Cardiac septum (tissue), 1 donor: ENCODE measurements at places on chromosomes 3 and 15. TPM values are rescaled to one million over a fixed set of nuclear protein-coding genes. Genes with fewer than 3 reads are reported as not detected.
A peak's percentile ranks its signal among the peaks of the same experiment; 100 is the strongest.

DNA sequence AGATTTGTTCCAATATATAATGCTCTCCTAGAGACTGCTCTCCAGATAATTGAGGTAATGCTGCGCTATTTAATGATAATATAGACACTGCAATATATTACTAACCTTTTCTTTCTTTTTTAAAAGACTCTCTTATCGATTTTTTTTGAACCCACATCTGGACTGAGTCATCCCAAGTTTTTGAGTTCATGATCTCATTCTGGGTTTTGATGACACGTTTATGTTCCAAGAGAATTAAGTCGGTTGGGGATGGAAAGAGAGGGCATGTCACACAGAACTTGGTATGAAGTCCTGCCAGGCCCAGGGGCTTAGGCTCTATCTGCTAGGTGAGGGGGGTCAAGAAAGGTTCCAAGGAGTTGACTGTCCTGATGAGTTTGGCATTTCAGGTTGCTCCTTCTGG, 431.1 kb downstream of the MFSD1 start:
- DNase-seq, result no peak

Gene LCTL
- not detected for total RNA-seq

GRCh38 chr3:107662586-107662985, 139.8 kb downstream of the BBX start:
- no peak for DNase-seq

Gene FAM174B
- total RNA-seq, result 6.5 TPM

Gene GABRA5
- total RNA-seq, result not detected

DNA sequence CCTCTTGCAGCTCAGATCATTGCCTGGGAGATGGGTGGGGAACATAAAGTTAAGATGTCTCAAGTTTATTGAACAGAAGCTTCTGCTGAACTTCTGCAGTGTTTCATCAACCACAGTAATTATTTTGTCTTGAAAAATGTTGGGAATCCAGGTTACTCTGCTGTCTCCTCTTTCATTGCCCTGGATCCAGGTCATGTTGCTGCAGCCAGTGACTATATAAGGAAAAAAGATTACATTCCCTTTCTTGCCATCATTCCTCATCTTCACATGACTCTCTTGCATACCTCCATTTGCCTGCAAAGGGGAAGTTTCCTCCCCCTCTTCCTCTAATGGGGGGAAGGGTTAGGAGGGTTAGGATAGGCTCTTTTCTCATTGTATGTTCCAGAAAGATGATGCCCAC, 15.1 kb downstream of the GMNC start:
- DNase-seq, result no peak

DNA sequence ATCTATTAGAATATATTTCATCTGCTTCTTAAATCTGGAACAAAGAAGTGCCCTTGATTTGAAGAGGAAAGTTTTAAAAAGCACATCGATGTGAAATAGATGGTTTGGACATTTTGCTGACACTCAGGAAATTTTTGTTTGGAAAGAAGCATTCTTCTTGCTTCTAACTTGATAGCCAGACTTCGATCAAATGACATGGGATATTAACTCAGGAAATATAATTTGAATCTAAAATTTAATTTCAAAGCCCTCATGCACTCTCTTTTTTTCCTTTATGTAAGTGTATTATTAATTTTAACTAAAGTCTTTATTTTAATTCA, 761.2 kb downstream of the VGLL3 start:
- DNase-seq, result no peak

DNA sequence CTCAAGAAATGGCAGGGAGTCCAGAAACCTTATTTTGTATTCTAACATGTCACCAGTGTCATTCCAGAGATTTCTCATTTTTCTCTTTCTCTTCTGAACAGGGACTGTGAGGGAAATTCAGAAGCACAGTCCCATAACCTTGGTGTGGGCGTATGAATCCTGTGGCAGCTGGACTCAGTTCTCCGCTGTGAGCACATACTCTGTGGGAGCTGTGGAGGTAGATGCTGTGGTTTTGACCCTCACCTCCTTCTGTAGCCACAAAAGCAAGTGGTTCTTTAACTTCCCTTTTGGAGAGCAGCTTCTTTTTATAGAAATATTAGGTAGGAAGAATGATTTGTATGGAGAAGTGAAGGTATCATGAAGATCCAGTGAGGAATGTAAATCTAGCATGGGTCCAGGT, 13.4 kb downstream of the TMEM207 start:
- DNase-seq, result no peak

GRCh38 chr3:145900056-145900829, 260.7 kb downstream of the PLOD2 start:
- no peak for DNase-seq

DNA sequence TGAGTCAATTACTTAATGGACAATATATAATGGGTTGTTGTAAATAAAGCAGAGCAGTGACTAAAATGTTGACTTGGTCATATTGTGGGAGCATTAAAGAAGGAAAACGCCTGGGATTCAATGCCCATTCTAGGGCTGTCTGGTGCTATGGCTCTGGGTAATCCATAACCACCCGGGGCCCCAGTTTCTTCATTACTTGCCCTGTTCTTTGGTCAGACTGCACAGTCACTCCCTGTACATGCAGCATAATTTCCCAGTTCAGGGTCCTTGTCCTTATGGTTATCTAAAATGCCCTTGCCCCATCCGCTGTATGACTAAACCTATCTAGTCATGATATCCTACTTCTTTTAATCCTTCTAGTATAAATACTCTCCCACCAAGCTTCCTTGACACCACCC, 27.5 kb upstream of the DENND4A start:
- DNase-seq, result no peak

DNA sequence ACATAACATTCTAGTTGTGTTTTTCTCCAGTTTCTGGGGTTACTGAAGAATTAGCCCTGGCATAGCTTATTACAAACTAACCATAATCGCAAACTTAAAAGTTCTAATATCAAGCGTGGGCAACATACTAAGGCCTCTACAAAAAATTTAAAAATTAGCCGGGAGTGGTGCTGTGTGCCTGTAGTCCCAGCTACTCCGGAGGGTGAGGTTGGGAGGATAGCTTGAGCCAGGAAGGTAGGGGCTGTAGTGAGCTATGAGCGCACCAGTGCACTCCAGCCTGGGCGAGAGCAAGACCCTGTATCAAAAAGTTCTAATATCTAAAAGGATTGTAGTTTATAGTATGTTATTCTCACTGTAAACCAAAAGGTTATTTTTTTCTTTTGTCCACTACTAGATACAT, 1.1 kb downstream of the OIP5 start:
- no peak for DNase-seq

DNA sequence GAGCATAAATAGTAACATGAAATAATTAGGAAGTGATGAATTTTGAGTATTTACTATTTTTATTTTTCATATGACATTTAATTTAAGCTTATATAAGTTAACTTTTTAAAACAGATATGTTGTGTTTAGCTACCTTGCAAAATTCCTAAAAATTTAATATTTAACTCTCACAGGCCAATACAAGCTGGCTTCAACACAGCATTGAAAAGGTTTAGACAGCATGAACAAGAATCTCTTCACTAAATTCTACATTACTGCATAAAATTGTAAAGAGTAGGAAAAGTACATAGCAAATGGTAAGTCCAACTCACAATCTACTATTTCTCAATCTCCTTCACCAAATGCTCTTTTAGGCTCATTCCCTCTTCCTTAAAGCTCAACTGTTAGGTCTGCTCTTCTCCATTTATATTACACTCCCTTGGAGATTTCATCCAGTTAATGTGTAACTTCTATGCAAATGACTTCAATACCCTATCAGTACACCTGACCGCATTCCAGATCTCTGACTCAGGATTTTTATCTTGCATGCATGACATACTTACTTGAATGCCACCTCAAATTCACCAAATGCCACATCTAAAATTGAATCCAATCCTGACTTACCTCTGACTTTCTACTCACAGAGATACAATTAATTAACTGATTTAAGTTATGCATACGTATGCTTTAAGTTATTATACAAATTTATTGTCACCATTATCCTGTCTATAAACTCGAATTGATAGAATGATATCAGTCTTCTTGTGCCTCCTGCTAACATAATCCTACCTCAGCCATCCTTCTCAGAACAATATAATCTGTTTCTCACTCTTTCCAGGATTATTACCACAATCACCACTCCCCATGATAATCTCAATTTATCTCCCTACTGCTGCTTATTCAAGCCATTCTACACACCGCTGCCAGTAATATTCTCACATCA, 127.0 kb downstream of the STAG1 start:
- DNase-seq, result no peak

- DNase-seq, result no peak
These were observed 470.8 kb downstream of the SOX2 start for GRCh38 chr3:182182531-182182968.

Gene TNFSF10
- 13.0 TPM for total RNA-seq

DNA sequence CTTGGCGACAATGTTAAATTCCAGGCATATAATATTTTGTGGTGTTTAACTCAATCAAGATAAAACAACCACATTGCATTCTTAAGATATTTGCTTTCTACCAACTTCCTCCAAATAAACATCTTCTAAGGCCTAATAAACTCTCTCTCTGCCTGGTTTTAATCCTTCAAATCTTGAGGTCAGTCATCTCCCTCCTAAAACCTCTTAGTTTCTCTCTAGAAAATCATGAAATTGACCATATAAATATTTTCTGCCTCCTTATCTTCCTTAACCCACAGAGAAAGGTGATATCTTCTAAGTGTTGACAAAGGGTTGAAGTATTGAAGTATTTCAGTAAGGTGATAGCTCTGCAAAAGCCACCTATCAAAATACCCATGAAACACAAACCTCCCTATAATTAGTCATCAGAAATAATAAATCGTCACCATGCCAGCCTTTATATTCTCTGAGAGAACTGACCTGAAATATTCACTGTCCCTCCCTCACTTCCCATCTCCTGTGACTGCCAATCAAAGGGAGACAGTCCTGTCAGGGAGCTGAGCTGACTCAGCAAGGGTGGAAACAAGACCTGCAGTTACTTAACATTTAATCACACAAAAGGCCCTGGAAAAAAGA, 1261.1 kb downstream of the ROBO1 start:
- no peak for DNase-seq

Gene QARS1
- 149 TPM for total RNA-seq

- DNase-seq, result no peak
These were observed 1122.0 kb downstream of the ROBO1 start for GRCh38 chr3:78645628-78646310.

DNA sequence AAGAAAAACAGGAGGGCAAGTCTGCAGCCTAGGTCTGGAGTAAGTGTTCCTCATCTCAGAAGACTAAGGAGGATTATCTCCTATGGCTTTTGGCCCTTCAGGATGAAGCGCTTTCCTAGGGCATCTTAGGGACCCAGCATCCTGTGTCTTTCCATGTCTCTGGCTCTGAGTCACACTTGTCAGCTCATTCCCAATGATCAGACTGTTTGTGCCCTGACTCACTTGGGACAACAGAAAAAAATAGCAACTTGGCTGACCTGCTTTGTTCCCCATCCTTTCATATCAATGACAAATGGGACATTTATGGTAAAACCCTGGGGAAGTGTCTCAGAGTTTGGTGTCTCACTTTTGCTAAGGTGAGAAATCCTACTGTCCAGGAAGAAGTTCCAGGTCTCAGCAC, 76.2 kb upstream of the OXTR start:
- DNase-seq, result no peak

Gene FOXB1
- not detected for total RNA-seq

DNA sequence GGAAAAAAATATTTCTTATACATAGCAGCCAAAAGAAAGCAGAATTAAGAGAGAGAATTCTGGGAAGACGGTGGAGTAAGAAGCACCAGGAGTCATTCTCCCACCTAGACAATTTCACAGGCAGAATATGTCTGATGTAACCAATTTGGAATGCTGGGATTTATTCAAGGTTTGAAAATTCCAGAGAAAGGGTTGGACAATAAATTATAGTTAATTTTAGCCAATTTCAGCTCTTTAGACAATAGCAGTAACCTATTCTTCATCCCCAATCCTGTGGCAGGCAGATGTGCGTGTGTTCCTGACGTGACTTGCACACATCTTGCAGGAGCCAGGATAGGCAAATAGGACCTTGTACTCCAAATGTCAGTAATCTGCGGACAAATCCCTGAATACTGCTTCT, 541.0 kb upstream of the NAALADL2 start:
- no peak for DNase-seq

DNA sequence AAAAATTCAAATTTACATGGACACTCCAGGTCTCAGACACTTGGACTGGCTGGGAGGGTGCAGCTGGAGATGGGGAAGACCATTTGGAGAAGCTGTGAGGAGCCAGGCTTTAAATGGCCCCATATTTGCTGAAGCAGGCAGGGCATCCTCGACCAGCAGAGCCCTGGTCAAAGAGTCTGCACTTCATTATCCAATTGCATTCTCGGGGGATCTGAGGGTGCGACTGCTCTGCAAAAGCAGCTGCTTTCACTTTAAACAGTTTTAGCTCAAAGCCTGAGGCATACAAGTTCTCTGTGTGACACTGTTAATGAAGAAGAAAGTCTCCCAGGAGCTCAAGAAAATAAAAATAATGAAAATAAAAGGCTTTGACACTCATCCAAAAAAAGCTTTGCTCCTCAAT, 98.0 kb upstream of the SLC25A36 start:
- no peak for DNase-seq

DNA sequence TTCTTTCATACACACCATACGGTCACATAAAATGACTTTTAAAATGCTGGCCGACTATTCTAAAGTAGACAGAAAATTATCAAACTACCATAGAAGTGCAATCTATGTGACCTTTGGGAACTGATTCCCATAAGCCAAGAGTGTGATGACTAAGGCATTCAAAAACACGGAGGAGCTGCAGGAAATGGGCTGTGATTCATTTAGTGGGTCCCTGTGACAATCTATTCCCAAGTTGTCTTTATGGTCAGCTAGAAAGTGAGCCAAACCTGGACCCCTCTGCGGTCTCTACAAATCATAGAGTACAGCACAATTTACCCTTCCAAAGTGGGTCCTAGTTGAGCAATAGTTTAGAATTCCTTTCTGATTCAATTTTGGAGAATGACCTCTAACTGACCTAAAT, 251.5 kb upstream of the CBLB start:
- no peak for DNase-seq

- DNase-seq, result peak; percentile 70
These were observed 134.8 kb upstream of the MEF2A start for GRCh38 chr15:99430881-99431401.

- DNase-seq, result peak; percentile 74
These were observed 36.5 kb upstream of the SPTBN5 start for GRCh38 chr15:41930221-41930866.

Gene TM4SF4
- total RNA-seq, result not detected

Gene CHRFAM7A
- total RNA-seq, result 3.8 TPM

- no peak for DNase-seq
These were observed 45.4 kb upstream of the CTDSPL start for GRCh38 chr3:37816271-37816670.

GRCh38 chr15:36936613-36937012, 163.7 kb downstream of the MEIS2 start:
- no peak for DNase-seq

Gene ANKRD63
- total RNA-seq, result not detected
